Peyer's patch (tissue), 4 donors: ENCODE measurements at places on chromosomes 5 and 9. TPM values are rescaled to one million over a fixed set of nuclear protein-coding genes. Genes with fewer than 3 reads are reported as not detected.

C9orf50 gene
- total RNA-seq, result not detected

ADAMTS16 gene
- not detected for total RNA-seq

DNA sequence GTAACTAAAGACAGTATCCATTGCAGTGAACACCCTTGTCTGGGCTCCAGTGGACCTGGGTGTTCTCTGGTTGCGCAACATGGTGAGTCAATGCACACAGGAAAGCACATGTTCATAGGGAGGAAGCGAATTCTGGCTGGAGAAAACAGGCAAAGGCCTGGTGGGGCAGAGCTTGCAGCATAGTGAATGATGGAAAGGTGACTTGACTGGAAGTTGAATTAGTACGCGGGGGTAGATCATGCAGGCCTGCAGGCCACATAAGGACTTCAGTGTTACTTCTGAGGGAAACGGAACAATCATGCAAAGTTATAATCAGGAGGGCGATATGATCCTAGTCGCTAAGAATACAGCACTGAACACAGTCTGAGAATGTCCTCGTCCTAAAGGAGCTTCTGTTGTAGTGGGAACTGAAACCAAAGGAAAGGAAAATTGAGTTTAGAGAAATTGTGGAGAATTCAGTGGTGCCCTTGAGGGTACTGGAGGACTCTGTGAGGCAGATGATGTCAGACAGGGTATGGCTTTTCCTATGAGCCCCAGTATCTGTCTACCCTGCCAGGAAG lies 71.9 kb upstream of the RANBP3L start:
- DNase-seq, result peak; percentile 65
- H3K27ac ChIP-seq, result no peak overlapping the region
- no peaks in the 10 kb centered on the region for H3K4me1 ChIP-seq
- no peaks in the 10 kb centered on the region for H3K36me3 ChIP-seq
- no peaks in the 10 kb centered on the region for H3K27me3 ChIP-seq
- no peak overlapping the region for H3K4me3 ChIP-seq

DNA sequence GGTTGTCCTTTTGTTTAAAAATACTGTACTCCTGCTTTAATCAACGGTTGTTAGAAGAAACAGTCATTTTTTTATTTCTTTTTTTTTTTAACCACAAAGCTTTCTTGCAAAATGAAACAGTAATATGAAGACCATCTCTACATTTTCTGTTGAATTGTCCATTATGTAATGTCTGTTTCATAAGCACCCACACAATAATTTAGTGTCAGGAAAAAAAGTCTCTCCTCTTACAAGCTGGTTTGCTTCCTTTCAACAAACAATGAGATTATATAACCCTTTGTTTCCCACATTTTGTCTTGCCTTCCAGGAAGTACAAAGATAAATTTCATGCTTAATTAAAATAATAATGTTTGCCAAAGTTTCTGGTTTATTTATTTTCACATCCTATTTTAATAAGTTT lies 16.7 kb downstream of the CTNNAL1 start:
- H3K4me1 ChIP-seq, result no peaks in the 10 kb centered on the region
- H3K27ac ChIP-seq, result no peak overlapping the region

DNA sequence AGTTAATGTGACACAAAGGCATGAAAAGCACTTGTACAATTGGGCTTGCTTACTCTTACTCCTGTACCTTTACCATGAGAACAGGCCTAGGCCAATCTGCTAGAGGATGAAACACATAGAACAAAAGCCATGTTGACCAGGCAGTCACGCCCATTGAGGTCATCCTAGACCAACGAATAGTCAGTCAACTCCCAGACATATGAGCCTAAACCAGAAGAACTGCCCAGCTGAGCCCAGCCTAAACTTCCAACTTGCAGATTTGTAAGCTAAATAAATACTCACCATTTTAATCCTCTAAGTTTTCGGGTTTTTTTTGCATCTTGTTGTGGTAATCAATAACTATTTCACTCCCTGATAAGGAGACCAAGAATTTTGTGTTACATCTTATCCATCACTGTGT lies 164.8 kb upstream of the ADRA1B start:
- no peaks in the 10 kb centered on the region for H3K4me1 ChIP-seq
- H3K4me3 ChIP-seq, result no peak overlapping the region
- no peaks in the 10 kb centered on the region for H3K36me3 ChIP-seq
- no peaks in the 10 kb centered on the region for H3K27me3 ChIP-seq

GRCh38 chr9:69454321-69454720 lies 129.3 kb downstream of the ENTREP1 start:
- H3K4me1 ChIP-seq, result no peaks in the 10 kb centered on the region
- no peaks in the 10 kb centered on the region for H3K27me3 ChIP-seq
- H3K36me3 ChIP-seq, result no peaks in the 10 kb centered on the region
- no peak for DNase-seq

GRCh38 chr5:2254880-2255750 lies 372.4 kb upstream of the IRX4 start:
- no peaks in the 10 kb centered on the region for H3K36me3 ChIP-seq
- DNase-seq, result no peak
- H3K27me3 ChIP-seq, result no peaks in the 10 kb centered on the region
- no peak overlapping the region for H3K27ac ChIP-seq
- no peak overlapping the region for H3K4me3 ChIP-seq

GRCh38 chr9:6218099-6218502 lies 2.5 kb downstream of the IL33 start:
- no peaks in the 10 kb centered on the region for H3K36me3 ChIP-seq
- H3K27me3 ChIP-seq, result no peaks in the 10 kb centered on the region
- peak overlapping the region; percentile 14 for H3K27ac ChIP-seq
- no peak for DNase-seq

DNA sequence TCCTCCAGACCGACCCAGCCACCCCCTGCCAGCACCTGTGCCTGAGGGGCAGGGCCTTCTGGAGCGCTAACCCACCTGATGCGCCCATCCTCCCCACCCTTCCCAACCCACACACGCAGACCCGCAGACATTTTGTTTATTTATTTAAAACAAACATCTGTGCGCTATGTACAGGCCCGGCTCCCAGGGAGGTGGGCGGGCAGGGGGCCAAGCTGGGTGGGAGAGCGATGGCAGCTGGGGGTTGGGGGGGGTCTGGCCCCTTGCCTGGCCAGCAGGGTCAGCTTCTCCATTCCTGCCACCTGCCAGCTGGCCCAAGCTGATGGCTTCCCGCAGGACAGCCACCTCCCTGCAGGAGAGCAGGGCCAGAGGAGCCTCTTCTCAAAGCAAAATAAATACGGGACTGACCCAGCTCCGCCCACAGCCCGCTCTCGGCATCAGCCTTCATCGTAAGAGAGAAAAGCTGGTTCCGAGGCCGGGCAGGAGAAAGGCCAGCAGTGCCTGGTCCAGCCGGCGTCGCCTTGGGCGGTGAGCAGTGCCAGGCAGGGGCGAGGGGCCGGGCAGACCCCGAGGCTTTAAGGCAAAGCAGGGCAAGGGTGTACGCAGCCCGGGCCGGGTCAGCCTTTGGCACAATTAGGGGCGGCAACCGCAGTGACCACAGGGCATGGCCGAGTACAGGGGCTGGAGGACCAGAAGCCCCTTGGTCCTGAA lies 10.9 kb upstream of the CLIC3 start:
- peaks cover 15% of the 10 kb centered on the region for H3K4me1 ChIP-seq
- peaks cover 28% of the 10 kb centered on the region for H3K36me3 ChIP-seq
- H3K27ac ChIP-seq, result no peak overlapping the region
- no peak for DNase-seq
- no peaks in the 10 kb centered on the region for H3K27me3 ChIP-seq
